ENCODE measurements at places on chromosomes 5 and 9. TPM values are rescaled to one million over a fixed set of nuclear protein-coding genes. Genes with fewer than 3 reads are reported as not detected.

The CBY3 gene
- total RNA-seq = not detected

GRCh38 chr9:124277420-124277819 lies 19.7 kb downstream of the NEK6 start:
- H3K4me3 ChIP-seq = no peak overlapping the region
- no peak for DNase-seq
- H3K27ac ChIP-seq = no peak overlapping the region
- no peaks in the 10 kb centered on the region for H3K36me3 ChIP-seq
- H3K4me1 ChIP-seq = peaks cover 56% of the 10 kb centered on the region
- no peaks in the 10 kb centered on the region for H3K27me3 ChIP-seq

The PAIP2 gene
- total RNA-seq = 105 TPM

- no peaks in the 10 kb centered on the region for H3K36me3 ChIP-seq
- no peak overlapping the region for H3K4me3 ChIP-seq
- no peaks in the 10 kb centered on the region for H3K27me3 ChIP-seq
- no peaks in the 10 kb centered on the region for H3K4me1 ChIP-seq
- DNase-seq = no peak
Measured at GRCh38 chr5:17163221-17163620, 54.2 kb upstream of the BASP1 start.

- H3K4me3 ChIP-seq = no peak overlapping the region
- no peak overlapping the region for H3K27ac ChIP-seq
- no peaks in the 10 kb centered on the region for H3K27me3 ChIP-seq
Measured at GRCh38 chr5:76257897-76258296, 145.2 kb upstream of the IQGAP2 start.

DNA sequence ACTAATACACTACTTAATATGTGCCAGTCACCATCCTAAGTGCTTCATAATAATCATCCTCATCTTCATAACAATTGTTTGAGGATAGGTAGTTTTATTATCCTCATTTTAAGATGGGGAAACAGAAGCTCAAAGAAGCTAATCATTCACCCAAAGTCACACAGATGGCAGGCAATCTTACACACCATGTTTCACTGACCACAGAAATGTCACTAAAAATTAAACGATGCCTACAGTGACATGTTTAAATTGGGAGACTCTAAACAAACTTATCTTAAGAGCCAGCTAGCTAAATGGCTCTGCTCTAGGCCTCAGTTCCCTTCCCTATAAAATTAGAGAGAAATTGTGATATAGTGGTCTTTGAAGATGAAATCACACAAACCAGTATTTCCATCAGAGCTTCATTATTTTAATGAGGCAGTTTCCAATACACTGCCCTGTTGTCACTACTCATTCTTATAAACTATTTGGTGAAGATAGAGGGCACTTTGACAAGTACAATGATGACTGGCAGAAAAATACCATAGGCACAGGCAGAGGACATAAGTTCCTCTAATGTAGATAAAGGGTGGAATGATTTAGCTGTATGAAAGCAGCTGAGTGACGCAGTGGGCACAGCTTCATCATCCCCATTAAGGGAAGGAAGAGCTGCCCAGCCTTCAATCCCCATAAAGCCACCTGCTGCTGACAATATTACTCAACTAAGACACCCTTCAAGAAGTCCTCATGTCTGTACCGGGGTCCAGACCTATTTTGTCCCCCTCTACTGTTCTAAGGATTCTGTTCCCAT lies 224.1 kb downstream of the ACTL7B start:
- H3K4me3 ChIP-seq = no peak overlapping the region
- DNase-seq = no peak

DNA sequence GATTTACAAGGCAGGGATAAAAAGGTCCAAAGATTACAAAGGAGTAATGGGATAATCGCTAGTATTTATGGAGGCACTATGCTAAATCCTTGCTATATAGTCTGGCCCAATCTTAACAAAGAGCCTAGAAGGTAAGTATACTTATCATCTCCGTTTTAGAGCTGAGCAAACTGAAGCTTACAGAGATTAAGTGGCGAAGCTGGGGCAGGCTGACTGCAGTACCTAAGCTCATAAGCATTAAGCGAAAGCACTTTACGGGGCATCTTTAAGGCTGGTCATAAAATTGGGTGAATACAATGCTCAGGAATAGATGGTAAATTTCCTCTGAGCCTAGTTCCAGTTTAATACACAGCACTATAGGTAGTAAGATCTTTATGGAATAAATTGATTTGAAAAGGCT lies 30.0 kb upstream of the ZNF366 start:
- no peak for DNase-seq
- no peaks in the 10 kb centered on the region for H3K4me1 ChIP-seq
- no peaks in the 10 kb centered on the region for H3K36me3 ChIP-seq
- no peak overlapping the region for H3K4me3 ChIP-seq
- no peaks in the 10 kb centered on the region for H3K27me3 ChIP-seq

The DEPDC1B gene
- total RNA-seq = 1.3 TPM

Data from natural killer cell (primary cell).